ENCODE measurements at places on chromosomes 4 and X.
A peak's percentile ranks its signal among the peaks of the same experiment; 100 is the strongest.

- H3K36me3 ChIP-seq, result no peaks in the 10 kb centered on the region
- H3K27ac ChIP-seq, result no peak overlapping the region
- no peak overlapping the region for H3K4me3 ChIP-seq
- DNase-seq, result no peak
These were observed 173.3 kb upstream of the S100G start for GRCh38 chrX:16476692-16477091.

- H3K27ac ChIP-seq, result peak overlapping the region; percentile 81
- no peak for DNase-seq
- H3K27me3 ChIP-seq, result no peaks in the 10 kb centered on the region
- peak overlapping the region; percentile 65 for H3K4me3 ChIP-seq
- peaks cover 3% of the 10 kb centered on the region for H3K4me1 ChIP-seq
- H3K36me3 ChIP-seq, result no peaks in the 10 kb centered on the region
These were observed 44.2 kb downstream of the ZNF185 start for GRCh38 chrX:152942077-152942442.

DNA sequence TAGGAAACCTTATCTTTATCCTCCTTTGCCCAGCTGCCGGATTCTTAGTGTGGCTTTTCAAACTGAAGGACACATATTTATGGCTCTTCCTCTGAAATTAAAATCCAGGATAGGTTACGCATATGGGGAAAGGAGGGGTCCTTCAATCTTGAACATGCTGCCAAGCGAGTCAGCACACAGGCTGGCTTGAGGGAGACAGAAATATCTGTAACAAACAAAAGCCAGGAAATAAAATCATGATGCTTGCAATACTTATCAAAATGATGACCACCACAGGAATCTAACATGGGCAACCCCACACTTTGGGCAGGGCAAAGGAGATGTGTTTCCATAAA is 196.4 kb upstream of the LDB2 start:
- no peaks in the 10 kb centered on the region for H3K36me3 ChIP-seq
- H3K4me3 ChIP-seq, result no peak overlapping the region
- peaks cover 9% of the 10 kb centered on the region for H3K4me1 ChIP-seq
- no peak overlapping the region for H3K27ac ChIP-seq

DNA sequence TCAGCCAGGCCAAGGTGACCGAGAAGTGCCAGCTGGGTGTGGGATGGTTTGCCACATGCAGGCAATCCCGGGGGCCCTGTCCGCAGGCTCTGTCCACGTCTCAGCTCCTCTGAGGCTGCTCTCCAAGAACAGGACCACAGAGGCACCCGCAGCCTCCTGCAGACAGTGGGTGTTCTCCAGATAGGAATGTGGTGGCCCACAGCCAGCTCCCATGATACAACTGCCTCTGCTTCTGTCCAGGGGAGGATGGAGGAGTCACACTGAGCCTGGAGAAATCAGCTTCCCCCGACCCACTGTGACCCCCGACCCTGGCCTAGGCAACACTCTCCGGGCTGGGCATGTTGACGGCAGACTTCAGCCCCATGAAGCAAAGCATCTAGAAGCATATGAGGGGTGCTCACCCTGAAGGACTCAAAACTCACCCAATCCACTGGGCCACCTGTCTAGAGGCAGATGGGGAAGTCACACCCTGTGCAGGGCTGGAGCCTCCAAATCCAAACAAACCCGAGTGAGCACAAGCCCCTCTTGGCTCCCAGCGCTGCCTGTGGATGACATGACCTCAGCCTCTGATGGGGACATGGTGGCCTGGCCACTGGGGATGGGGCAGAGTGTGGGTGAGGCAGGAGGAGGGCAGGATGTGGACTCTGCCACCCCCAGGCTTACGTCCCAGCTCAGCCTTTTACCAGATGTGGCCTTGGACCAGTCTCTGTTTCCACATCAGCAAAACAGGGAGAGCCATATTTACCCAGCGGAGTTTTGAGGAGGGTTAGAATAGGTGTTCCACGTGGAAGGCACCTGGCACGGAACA is 102.3 kb downstream of the PSAPL1 start:
- no peaks in the 10 kb centered on the region for H3K27me3 ChIP-seq
- H3K4me1 ChIP-seq, result no peaks in the 10 kb centered on the region
- no peak overlapping the region for H3K27ac ChIP-seq

DNA sequence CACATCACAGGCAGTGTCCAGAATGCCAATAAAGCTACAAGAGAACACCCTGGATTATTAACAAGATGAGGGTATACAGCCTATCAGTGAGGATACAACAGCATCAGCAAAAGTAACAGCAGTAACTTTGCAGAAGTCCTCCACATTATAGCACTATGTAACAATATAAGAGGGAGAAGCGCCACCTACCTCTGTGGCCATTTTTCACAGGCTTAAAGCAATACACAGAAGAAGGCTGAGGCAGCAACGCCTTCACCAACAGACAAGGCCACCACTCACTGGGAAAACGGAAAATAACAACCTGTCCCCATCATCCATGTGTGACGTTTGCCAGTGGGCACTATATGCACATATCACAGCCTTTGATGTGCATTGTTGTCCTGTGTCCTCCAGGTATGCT is 12.5 kb downstream of the RTL8B start:
- no peak overlapping the region for H3K4me3 ChIP-seq
- H3K27me3 ChIP-seq, result no peaks in the 10 kb centered on the region
- no peaks in the 10 kb centered on the region for H3K4me1 ChIP-seq

GRCh38 chrX:45295259-45295986 is 94.7 kb upstream of the DIPK2B start:
- no peaks in the 10 kb centered on the region for H3K36me3 ChIP-seq
- no peak overlapping the region for H3K27ac ChIP-seq
- H3K27me3 ChIP-seq, result no peaks in the 10 kb centered on the region
- no peak overlapping the region for H3K4me3 ChIP-seq

DNA sequence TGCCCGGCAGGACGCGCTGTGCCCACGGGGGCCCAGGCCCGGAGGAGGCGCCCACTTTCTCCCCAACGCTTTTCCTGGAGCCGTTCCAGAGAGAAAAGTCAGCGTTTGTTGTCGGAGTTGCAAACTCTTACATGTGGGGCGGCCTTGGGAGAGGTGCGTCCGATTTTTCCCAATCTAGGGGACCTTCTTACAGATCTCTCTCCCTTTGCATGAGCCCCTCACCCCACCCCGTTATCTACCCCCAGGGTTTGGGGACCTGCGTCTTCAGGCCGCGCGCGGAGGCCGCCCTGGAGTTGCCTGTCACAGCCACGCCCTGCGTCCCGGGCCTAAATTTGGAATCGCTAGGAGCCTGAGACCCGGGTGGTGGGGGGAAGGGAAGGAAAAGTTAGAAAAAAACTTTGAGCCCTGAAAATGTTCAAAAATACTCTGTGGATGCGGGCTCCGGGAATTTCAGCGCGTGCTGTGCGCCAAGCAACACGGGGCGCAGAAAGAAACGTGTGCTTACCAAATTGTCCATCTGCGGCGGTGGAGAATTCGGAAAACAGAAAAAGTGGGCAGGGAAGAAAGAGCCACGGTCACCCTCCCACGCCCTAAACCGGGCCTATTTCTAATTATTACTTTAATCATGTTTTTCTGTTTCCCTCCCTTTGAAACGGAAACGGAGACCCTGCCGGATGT is 587 bp downstream of the CD99 start:
- DNase-seq, result peak; percentile 75
- peak overlapping the region; percentile 97 for H3K4me3 ChIP-seq
- no peaks in the 10 kb centered on the region for H3K27me3 ChIP-seq

DNA sequence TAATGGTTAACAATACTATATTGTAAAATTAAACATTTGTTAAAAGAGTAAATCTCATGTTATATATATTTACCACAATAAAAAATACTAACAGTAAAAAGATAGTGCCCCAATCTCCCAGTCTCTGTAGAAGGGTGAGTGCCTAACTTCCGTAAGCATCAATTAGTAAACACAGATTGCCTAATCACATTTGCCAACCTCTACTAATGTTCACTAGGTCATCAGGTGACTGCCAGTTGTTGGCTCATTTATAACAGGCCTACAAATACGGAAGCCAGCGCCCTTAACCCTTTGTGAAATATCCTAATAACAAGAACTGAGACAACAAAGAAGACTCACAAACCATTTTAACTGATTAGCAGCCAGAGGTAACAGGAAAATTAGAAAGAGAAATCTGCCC is 345.1 kb downstream of the INPP4B start:
- no peak overlapping the region for H3K4me3 ChIP-seq
- DNase-seq, result no peak
- H3K36me3 ChIP-seq, result no peaks in the 10 kb centered on the region

- DNase-seq, result no peak
- H3K27ac ChIP-seq, result no peak overlapping the region
- H3K4me1 ChIP-seq, result no peaks in the 10 kb centered on the region
- H3K27me3 ChIP-seq, result no peaks in the 10 kb centered on the region
- no peak overlapping the region for H3K4me3 ChIP-seq
These were observed 51.1 kb downstream of the ENOPH1 start for GRCh38 chr4:82481506-82481840.

GRCh38 chrX:143580266-143580665 is 55.6 kb downstream of the SLITRK4 start:
- no peak for DNase-seq
- H3K4me3 ChIP-seq, result no peak overlapping the region
- no peaks in the 10 kb centered on the region for H3K36me3 ChIP-seq
- H3K27me3 ChIP-seq, result no peaks in the 10 kb centered on the region
- no peak overlapping the region for H3K27ac ChIP-seq
- H3K4me1 ChIP-seq, result no peaks in the 10 kb centered on the region
